Uterus (tissue), 4 donors: ENCODE measurements at places on chromosomes 11 and 22. TPM values are rescaled to one million over a fixed set of nuclear protein-coding genes. Genes with fewer than 3 reads are reported as not detected.

DNA sequence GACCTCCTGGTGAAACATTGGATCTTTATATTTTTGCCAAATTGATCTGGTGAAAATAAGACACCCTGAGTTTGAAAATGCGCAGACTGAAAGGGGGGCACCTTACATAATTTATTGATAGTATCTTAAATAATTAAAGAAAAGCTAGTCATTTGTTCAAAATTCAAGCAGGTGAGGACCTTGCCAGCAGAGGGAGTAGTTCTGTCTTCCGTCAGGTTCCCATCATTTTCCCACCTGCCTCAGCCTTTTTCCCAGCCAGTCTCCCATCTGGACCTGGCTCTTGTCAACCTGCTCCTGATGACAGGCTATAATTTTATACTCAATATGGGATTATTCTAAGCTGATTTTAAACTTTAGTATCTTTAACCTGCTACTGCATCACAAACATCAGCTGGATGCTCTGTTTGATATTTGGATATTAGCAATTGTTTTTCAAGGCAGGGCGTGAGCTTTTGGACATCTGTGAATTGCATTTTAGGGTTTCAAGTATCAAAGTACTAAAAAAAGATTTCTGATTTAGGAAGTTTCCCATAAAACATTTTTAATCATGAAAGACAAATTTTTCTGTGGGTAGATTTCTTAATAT is 132.0 kb downstream of the ELP4 start:
- H3K36me3 ChIP-seq = no peaks in the 10 kb centered on the region
- H3K4me3 ChIP-seq = no peak overlapping the region
- H3K4me1 ChIP-seq = no peaks in the 10 kb centered on the region
- H3K27me3 ChIP-seq = no peaks in the 10 kb centered on the region

Gene OR5B12
- total RNA-seq = not detected

DNA sequence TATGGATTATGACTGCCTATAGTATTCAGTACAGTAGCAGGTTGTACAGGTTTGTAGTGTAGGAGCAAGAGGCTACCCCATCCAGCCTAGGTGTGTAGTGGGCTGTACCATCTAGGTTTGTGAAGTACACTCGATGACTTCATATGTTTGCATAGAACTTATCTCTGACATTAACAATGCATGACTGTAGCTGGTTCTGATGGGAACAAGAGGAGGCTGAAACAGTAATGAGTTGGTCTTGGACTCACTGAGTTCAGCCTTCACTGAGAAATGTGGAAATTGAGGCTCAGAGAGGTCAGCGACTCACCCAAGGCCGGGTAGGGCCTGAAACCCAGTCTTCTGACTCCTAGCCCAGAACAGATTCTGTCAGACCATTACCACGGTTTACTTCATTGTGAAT is 13.0 kb downstream of the MYO7A start:
- H3K36me3 ChIP-seq = no peaks in the 10 kb centered on the region
- H3K4me3 ChIP-seq = no peak overlapping the region
- H3K27ac ChIP-seq = no peak overlapping the region
- H3K27me3 ChIP-seq = no peaks in the 10 kb centered on the region
- H3K4me1 ChIP-seq = no peaks in the 10 kb centered on the region

Gene PIWIL4
- 5.1 TPM for total RNA-seq

DNA sequence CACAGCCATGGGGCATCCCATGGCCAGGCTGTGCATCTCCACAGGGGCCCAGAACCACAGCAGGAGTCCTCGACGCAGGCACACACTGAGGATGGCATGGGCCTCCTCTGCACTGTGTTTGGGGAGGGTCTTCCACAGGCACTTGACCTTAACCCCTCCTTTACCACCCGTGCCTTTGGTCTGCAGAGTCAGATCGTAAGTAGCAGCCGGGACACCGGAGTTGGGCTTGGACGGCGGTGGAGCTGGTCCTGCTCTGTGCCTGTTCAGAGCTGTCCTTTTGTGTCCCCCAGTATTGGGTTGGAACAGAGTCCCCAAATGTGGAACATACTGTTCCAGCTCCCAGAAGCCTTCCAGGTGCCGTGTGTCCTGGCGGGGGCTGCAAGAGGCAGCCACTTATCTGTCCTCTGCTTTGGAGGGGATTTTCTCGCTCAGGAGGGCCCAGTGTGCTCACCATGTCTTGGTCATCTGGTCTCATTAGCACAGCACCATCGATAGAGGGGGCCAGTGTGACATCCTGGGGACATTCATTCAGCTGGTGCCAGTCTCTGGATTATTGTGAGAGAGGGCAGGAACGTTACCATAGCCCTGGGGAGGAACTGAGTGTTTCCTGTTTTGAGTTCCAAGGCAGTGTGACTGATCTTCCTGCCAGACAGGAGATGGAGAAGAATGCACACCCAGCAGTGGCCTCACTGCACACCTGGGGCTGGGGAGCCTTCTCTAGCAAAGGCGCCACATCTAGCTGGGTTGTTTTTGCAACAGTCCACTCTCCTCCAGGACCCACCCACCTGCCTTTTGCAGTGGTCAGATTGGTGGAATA is 12.4 kb downstream of the CRELD2 start:
- peaks cover 7% of the 10 kb centered on the region for H3K27me3 ChIP-seq
- no peak overlapping the region for H3K27ac ChIP-seq
- no peaks in the 10 kb centered on the region for H3K36me3 ChIP-seq
